DND-41 (cell line): ENCODE measurements at places on chromosomes 6 and 20.

- no peak within 1 kb of the TSS for H3K4me3 ChIP-seq
- no peak within 1 kb of the TSS for H3K27ac ChIP-seq
- no peaks in the 10 kb centered on the region for H3K4me1 ChIP-seq
These were observed at the start of gene PERP for GRCh38 chr6:138107078-138107751. TSS of gene PERP (minus strand) at chr6:138107419. CDS start at chr6:138107340, 79 bp downstream.

DNA sequence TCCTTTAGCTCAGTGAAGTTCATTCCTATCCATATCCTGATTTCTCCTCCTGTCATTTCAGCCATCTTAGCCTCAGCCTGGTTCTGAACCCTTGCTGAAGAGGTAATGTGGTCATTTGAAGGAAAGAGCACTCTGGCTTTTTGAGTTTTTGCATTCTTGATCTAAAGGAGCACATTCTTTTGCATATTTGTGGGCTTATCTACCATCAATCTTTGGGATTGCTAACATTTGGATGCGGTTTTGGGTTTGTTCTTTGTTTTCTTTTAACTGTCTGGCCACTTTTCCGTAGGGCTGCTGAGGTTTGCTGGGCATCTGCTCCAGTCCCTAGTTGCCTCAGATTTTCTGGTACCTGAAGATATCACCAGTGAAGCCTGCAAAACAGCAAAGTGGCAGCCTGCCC lies 238.3 kb downstream of the EPM2A start:
- no peak overlapping the region for H3K4me3 ChIP-seq
- no peak overlapping the region for H3K27ac ChIP-seq
- H3K27me3 ChIP-seq, result no peaks in the 10 kb centered on the region
- H3K4me1 ChIP-seq, result no peaks in the 10 kb centered on the region

GRCh38 chr6:93238632-93239031 lies 180.7 kb downstream of the EPHA7 start:
- no peak for DNase-seq
- H3K4me3 ChIP-seq, result no peak overlapping the region
- no peak overlapping the region for H3K27ac ChIP-seq
- H3K4me1 ChIP-seq, result no peaks in the 10 kb centered on the region

DNA sequence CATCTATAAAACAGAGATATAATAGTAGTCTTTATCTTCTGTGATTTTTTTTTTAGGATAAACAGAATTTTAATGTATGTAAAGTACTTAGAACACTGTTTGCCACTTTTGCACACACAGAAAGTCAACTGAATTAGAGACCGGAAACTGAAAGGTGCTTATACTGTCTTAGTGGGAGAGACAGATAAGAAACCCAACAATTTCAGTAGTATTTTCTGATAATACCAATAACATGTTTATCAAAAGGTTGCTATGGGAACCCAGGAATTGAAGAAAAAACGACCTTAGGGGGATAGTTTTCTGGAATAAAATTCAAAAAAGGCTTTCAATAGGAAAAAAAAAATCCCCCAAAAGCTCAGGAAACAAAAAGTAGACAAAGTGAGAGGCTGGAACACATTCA lies 138.6 kb downstream of the BCKDHB start:
- no peaks in the 10 kb centered on the region for H3K4me1 ChIP-seq
- H3K27me3 ChIP-seq, result no peaks in the 10 kb centered on the region
- H3K36me3 ChIP-seq, result no peaks in the 10 kb centered on the region
- no peak for DNase-seq
- no peak overlapping the region for H3K27ac ChIP-seq
- H3K4me3 ChIP-seq, result no peak overlapping the region

GRCh38 chr6:142294679-142295078 lies 7.1 kb upstream of the ADGRG6 start:
- H3K36me3 ChIP-seq, result no peaks in the 10 kb centered on the region
- H3K4me3 ChIP-seq, result no peak overlapping the region
- DNase-seq, result no peak
- H3K27me3 ChIP-seq, result no peaks in the 10 kb centered on the region

DNA sequence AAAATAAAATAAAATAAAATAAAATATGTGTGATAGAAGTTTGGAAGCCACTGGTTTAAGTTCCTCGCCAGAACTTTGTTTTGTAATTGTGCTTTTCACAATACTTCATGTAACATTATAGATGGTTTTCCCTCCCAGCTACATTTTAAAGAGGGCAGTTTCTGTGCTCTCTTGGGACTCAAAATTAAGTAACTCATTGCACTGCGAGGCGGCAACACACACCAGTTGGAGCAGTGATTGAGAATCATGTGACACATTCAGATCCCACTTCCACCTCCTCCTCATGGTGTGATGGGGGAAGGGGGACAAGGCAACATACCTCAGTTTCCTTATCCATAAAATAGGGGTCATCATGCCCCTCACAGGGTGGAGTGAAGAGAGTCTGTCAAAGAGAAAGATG lies 7.5 kb downstream of the C2 start:
- H3K4me3 ChIP-seq, result no peak overlapping the region
- DNase-seq, result no peak
- peaks cover 3% of the 10 kb centered on the region for H3K27me3 ChIP-seq
- no peak overlapping the region for H3K27ac ChIP-seq
- no peaks in the 10 kb centered on the region for H3K36me3 ChIP-seq

GRCh38 chr6:70371454-70372105 lies 41.7 kb upstream of the FAM135A start:
- H3K36me3 ChIP-seq, result no peaks in the 10 kb centered on the region
- H3K4me1 ChIP-seq, result no peaks in the 10 kb centered on the region
- H3K27me3 ChIP-seq, result peaks cover 14% of the 10 kb centered on the region
- no peak overlapping the region for H3K27ac ChIP-seq
- no peak overlapping the region for H3K4me3 ChIP-seq
- no peak for DNase-seq

DNA sequence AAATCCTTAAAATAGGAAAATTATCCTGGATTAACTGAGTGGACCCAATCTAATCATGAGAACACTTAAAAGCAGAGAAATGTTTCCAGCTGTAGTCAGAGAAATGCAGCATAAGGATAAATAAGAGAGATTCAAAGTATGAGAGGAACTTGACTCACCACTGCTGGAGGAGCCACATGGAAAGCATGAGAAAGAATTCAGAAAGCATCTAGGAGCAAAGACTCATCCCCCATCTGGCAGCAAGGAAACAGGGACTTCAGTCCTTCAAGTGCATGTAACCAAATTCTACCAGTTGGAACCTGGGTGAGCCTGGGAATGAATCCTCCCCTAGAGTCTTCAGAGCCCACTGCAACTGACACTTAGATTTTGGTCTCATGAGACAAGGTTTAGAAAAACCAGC lies 33.7 kb downstream of the RNF146 start:
- peaks cover 45% of the 10 kb centered on the region; the same call in 1 of the 2 replicates for H3K36me3 ChIP-seq
- no peak overlapping the region for H3K4me3 ChIP-seq
- DNase-seq, result no peak
- H3K27ac ChIP-seq, result no peak overlapping the region
- H3K27me3 ChIP-seq, result no peaks in the 10 kb centered on the region

GRCh38 chr6:128763599-128764300 lies 119.2 kb upstream of the LAMA2 start:
- no peaks in the 10 kb centered on the region for H3K36me3 ChIP-seq
- no peak overlapping the region for H3K4me3 ChIP-seq
- DNase-seq, result no peak
- no peaks in the 10 kb centered on the region for H3K4me1 ChIP-seq
- no peak overlapping the region for H3K27ac ChIP-seq

GRCh38 chr20:12153628-12154027 lies 235.9 kb downstream of the BTBD3 start:
- no peaks in the 10 kb centered on the region for H3K36me3 ChIP-seq
- H3K4me1 ChIP-seq, result no peaks in the 10 kb centered on the region
- H3K4me3 ChIP-seq, result no peak overlapping the region
- H3K27me3 ChIP-seq, result no peaks in the 10 kb centered on the region
- no peak overlapping the region for H3K27ac ChIP-seq

- no peak overlapping the region for H3K4me3 ChIP-seq
- H3K36me3 ChIP-seq, result no peaks in the 10 kb centered on the region
- DNase-seq, result no peak
These were observed 33.8 kb downstream of the PHACTR1 start for GRCh38 chr6:12750416-12750815.

- peaks cover 11% of the 10 kb centered on the region for H3K27me3 ChIP-seq
- DNase-seq, result no peak
- H3K4me1 ChIP-seq, result no peaks in the 10 kb centered on the region
These were observed 206.8 kb upstream of the FOXQ1 start for GRCh38 chr6:1104988-1105670.

DNA sequence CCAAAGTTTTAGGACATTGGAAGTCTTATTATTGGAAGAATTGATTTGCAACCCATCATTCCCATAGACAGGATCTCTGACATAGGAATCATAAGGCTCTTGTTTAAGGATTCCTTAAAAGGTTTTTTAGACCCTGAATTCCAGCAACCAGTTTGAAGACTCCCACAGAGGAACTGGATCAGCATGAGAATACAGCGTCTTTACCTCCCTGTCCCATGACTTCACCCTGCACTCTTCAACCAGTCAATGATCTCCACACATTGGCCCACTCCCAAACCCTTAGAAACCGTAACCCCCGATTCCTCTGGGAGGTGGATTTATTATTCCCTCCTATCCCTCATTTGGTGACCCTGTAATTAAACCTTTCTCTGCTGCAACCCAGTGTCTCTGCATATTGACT lies 150.7 kb upstream of the PLCB4 start:
- H3K4me3 ChIP-seq, result no peak overlapping the region
- H3K27me3 ChIP-seq, result no peaks in the 10 kb centered on the region
- no peak overlapping the region for H3K27ac ChIP-seq
- no peak for DNase-seq
- no peaks in the 10 kb centered on the region for H3K4me1 ChIP-seq

DNA sequence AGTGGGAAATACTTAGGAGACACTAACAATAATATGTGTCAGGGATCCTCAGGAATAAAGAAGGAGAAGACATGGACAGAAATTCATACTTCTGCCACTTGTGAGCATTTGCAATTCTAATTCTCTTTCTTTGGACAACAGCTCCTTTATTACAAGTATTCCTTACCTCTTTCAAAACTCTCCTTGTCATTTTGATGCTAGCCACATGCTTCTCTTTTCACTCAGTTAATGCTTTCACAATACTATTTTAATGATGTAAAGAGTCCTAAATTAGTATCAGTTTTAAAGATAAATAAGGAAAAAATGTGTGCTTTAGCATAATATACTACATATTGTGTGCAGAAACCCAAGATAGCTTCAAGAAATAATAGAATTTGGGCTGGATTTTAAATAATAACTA lies 62.5 kb downstream of the AHI1 start:
- H3K27me3 ChIP-seq, result no peaks in the 10 kb centered on the region
- H3K36me3 ChIP-seq, result no peaks in the 10 kb centered on the region; the same call in 1 of the 2 replicates
- H3K4me1 ChIP-seq, result peaks cover 13% of the 10 kb centered on the region
- no peak overlapping the region for H3K4me3 ChIP-seq
- H3K27ac ChIP-seq, result no peak overlapping the region

DNA sequence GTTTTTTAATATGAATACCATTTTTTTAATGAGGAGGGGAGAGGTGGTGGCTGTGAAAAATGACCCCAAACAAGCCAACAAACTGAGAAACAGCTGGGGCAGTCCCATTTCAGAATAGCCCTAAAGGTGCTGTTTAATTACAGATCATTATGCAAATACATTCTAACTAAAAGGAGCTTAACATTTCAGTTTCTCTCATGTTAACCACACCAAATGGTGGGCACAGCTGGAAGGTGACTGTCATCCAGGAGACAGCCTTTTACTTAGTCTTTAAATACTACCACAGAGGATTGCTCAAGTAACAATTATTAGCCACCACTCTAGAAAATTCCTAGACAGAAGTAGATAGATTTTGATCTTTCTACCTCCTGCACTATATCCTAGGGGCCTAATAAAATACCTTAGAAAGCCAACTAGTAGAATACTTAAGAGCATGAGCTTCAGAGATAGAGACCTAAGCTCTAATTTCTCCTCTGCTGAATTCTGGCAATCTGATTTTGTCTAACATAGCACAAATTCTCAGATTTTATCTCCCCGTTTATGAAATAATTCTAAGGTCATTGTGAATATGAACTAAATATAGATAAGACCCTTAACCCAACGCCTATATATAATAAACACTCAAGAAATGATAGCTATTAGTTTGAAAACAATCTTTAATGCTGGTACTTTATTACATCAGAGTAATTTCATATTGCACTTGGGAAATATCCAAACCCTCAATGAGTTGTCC lies 615.1 kb upstream of the NRSN1 start:
- H3K27me3 ChIP-seq, result no peaks in the 10 kb centered on the region
- H3K36me3 ChIP-seq, result no peaks in the 10 kb centered on the region
- no peak overlapping the region for H3K4me3 ChIP-seq
- no peak overlapping the region for H3K27ac ChIP-seq
- no peaks in the 10 kb centered on the region for H3K4me1 ChIP-seq

GRCh38 chr6:97978855-97979271 lies 695.8 kb upstream of the MMS22L start:
- H3K36me3 ChIP-seq, result no peaks in the 10 kb centered on the region
- no peak overlapping the region for H3K27ac ChIP-seq
- no peak overlapping the region for H3K4me3 ChIP-seq
- H3K27me3 ChIP-seq, result no peaks in the 10 kb centered on the region

- no peak overlapping the region for H3K4me3 ChIP-seq
- no peaks in the 10 kb centered on the region for H3K27me3 ChIP-seq
- no peak overlapping the region for H3K27ac ChIP-seq
- no peak for DNase-seq
- H3K4me1 ChIP-seq, result no peaks in the 10 kb centered on the region
These were observed 38.9 kb upstream of the CD2AP start for GRCh38 chr6:47438481-47439347.

DNA sequence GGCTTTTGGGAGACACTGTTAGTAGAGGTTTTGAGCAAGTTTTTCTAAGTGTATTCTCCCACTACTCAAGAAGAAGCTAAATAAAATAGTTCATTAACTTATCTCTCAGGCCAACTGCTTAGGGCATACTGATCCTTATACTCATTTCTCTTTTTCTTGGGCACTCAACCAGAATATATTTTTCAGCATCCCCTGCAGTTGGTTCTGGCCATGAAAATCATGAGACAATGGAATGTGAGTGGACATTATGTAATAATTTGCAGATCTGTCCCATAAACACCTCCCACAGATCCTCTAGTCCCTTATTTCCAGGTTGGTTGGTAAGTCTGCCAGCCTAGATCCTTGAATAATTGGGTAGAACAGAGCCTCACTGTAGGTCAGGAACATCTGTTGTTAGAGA lies 136.7 kb downstream of the AIG1 start:
- no peak for DNase-seq
- H3K27me3 ChIP-seq, result no peaks in the 10 kb centered on the region
- H3K4me3 ChIP-seq, result no peak overlapping the region
- no peak overlapping the region for H3K27ac ChIP-seq
- H3K36me3 ChIP-seq, result no peaks in the 10 kb centered on the region

DNA sequence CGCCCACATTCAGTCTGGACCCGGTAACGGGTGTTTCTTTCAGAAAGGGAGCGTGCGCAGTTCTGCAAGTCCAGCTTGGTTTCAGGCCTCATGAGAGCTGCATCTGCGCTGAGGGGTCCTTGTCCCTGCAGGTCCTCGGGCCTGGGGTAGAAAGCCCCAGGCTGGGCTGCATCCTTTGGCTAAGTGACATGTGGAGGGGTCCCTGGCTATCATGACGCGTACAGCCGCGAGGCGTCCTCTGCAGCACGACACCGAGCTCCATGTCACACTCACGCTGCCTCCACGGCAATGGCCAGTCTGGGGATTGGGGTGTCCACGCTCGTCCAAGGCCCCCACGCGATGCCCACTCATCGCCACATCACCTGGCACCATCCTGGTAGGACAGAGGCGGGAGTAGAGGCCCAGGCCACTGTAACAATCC lies 1.7 kb upstream of the KIF25 start:
- no peak overlapping the region for H3K4me3 ChIP-seq
- no peaks in the 10 kb centered on the region for H3K27me3 ChIP-seq
- H3K4me1 ChIP-seq, result no peaks in the 10 kb centered on the region
- H3K36me3 ChIP-seq, result no peaks in the 10 kb centered on the region
- no peak for DNase-seq
- H3K27ac ChIP-seq, result no peak overlapping the region
